Right lobe of liver (tissue), 6 donors: ENCODE measurements at places on chromosomes 6 and 20. TPM values are rescaled to one million over a fixed set of nuclear protein-coding genes. Genes with fewer than 3 reads are reported as not detected.

DNA sequence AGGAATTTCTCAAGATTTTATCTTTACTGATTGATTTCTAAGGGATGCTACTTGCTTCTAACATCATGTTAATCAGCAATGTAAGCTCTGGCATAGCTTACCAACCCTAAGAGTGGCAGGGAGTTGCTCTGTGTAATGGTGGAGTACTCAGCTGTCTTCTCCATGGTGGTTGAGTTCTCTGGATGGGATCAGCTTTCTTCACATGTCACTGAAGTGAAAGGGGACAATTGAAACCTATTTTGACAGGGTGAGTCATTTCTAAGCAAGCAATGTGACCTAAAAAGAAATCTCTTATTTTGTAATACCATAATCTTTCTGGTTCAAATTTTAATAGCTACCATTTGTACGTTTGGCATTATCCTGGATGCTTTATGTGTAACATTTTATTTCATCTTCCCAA is 430.4 kb downstream of the GJA1 start:
- no peak for DNase-seq

DNA sequence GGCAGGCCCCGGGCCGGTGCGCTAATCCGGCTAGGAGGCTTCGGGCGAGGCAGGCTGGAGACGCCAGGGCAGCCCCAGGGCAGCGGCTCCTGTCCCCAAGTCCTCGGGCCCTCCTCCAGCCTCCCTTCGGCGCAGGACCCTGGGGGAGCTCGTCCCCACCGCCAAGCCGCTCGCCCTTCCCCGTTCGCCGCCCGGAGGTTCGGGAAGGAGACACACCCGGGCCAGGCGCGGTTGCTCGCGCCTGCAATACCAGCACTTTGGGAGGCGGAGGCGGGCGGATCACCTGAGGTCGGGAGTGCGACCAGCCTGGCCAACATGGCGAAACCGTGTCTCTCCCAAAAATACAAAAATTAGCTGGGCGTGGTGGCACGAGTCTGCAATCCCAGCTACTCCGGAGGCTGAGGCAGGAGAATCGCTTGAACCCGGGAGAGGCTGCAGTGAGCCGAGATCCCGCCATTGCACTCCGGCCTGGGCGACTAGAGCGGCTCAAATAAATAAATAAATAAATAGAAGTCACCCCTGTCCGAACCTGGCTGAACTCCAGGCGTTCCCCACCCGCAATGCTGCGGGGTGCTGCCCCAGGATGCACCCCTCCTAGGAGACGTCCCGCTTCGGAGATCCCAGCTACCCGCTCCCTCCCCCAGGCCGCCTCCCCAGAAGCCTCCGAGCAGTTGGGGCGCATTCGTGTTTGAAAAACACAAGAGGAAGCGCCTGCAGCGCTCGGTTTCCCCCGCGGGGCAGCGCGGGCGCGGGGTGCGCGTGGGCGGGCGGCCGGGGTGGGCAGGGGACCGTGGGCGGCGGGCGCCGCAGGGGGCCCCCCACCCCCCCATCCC is 27.5 kb downstream of the SERPINB9 start:
- DNase-seq: peak; percentile 66

GRCh38 chr6:147900247-147900830 is 391.8 kb downstream of the SAMD5 start:
- no peak for DNase-seq

- no peak for DNase-seq
Observed at GRCh38 chr20:24033151-24033550, 44.6 kb upstream of the GGTLC1 start.

- no peak for DNase-seq
Observed at GRCh38 chr6:56716229-56716628, 73.5 kb upstream of the DST start.

- DNase-seq: no peak
Observed at GRCh38 chr6:75052491-75052890, 153.4 kb downstream of the COL12A1 start.

DNA sequence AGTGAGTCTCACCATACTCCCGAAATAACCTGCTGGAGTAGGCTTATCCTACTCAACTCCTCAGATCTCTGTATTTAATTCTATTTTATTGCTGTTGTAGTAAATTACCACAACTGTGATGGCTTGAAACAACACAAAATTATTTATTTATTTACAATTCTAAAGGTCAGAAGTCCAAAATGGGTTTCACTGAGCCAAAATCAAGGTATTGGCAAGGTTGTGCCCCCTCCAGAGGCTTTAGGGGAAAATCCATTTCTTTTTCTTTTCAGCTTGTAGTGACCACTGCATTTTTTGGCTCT is 869 bp upstream of the SLC17A2 start:
- DNase-seq: no peak

GRCh38 chr6:6676910-6677441 is 88.5 kb downstream of the LY86 start:
- peak; percentile 81 for DNase-seq

GRCh38 chr6:34052918-34053608 is 92.8 kb downstream of the GRM4 start:
- no peak for DNase-seq

DNA sequence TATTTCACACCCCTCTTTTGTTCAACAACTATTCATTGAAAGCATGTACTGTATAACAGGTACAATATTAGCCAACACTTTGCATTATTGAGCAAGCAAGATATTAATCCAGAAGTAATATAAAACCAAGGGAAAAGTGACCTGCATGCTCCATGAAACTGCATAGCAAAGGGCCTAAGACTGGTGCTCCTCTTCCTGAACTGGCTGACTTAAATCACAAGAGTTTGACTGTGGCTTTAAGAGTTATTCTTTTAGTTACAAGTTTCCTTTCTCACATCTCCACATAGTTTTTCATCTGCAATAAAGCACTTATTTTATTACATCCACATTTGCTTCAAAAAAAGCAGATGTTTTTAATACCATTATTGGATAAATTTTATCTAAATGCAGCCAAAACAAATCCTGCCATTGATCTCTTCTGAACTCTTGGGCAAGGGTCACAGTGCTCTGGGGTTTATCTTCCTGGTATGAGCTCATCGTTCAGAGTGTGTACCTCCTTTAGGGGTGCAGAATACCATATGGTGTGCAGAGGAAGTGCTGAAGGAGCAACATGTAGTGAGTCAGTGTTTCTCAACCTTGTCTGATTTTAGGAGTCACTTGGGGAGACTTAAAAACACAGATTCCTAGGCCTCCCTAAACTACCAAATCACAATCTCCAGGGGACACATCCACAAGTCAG is 1225.9 kb upstream of the MAP3K7 start:
- no peak for DNase-seq

- DNase-seq: no peak
Observed at GRCh38 chr20:39706184-39706663, 744.1 kb downstream of the DHX35 start.

DNA sequence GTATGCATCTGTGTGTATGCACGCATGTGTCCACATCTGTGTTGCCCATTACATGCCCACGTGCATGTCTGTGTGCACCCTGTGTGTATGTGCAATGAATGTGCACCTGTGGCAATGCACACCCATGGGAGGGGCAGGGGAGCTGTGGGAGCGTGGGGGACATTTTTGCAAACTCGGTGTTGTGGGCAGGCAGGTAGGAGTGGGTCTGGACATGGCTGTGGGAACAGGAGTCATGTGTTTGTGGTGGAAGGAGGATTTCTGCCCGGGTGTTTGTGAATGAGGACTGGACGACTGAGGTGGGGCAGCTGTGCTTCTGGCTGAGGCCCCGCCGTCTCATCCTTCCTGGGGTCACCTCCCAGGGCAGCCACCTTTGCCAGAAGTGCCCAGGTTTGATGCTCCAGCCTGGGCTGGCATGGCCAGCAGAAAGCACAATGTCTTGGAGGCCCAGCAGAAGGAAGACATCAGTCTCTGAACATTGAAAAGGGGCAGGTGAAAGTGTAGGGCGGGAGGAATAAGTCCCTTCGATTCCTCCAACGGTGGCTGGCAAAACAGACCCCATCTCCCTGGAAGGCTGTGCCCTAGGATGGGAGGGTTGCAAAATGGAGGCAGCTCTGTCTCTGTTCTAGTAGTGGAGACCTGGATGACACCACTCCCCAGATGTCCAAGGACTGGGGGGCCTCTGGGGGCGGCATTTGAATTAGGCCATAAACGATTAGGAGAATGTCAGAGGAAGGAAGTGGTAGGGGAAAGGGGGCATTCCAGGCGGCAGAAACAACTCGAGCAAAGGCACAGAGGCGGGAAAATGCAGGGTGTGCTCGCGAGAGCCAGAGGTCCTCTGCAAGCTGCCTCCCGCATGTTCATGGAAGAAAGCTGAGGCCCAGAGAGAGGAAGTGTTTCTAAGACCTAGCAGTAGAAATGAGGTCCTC is 19.1 kb upstream of the ARMC12 start:
- peak; percentile 45 for DNase-seq

GRCh38 chr20:39534846-39535245 is 572.7 kb downstream of the DHX35 start:
- DNase-seq: no peak

DNA sequence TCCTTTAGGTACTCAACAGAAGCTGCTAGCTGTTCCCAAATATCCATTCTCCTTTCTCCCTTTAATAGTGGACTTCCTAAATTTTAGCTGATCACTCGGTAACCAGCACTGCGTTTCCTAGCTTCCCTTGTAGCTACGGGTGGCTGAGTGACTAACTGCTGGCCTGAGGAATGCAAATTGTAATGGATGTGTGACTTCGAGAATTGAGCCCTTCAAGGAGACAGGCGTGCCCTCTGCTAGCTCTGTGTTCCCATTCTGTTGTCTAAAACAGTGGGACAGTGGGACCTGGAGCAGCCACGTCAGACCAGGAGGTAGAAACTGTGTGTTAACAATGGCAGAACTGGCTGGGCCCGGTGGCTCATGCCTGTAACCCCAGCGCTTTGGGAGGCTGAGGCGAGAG is 56.5 kb downstream of the SCML4 start:
- no peak for DNase-seq

GRCh38 chr20:33092361-33092760 is 12.9 kb downstream of the BPIFB4 start:
- no peak for DNase-seq

- DNase-seq: no peak
Observed at GRCh38 chr20:48823476-48823875, 4.3 kb downstream of the PREX1 start.

- DNase-seq: no peak
Observed at GRCh38 chr20:24633521-24633920, 164.1 kb downstream of the SYNDIG1 start.

DNA sequence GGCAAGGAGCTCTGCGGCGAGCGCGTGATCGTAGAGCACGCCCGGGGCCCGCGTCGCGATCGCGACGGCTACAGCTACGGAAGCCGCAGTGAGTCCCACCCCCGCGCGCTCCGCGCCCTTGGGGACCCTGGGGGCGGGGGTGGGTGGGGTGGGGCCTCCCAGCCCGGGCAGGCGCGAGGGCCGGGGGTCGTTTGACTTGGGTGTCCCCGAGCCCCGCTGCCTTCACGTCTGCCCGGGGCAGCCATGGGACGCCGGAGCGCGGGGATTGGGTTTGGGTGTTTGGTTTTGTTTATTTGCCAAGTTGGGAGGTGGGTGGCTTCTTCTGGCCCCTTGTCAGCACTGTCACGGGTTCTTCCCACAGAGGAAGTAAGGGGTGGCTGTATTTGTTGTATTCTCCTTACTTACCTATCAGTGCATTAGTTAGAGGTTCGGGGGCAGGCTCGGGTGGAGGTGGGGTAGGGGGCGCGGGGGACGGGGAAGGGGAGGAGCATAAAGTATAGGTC is 777 bp downstream of the SRSF6 start:
- no peak for DNase-seq

DNA sequence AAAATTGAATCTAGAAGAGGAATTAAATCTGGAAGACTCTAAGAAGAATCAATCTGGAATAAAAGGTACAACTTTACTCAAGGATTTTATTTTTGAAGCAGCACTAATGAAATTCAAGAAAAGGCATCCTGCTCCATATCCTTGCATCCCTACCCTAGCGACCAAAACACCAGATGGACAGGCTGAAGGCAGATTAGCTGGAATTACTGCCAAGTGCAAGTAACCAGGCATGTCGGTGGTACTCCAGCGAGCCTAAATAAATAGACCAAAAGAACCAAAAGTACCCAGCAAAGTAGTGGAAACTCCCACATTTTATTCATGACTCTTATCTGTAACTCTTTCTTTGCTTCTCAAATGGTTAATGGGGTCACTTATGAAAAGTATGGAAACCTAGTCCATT is 21.0 kb downstream of the OPRM1 start:
- DNase-seq: no peak

Gene DEFB110
- not detected for total RNA-seq

Gene ZSCAN31
- 5.0 TPM for total RNA-seq

Gene DYNLT2
- 0.43 TPM for total RNA-seq

Gene NINL
- 3.7 TPM for total RNA-seq

Gene SRMS
- not detected for total RNA-seq
